ENCODE measurements at places on chromosomes 16 and 17.

- no peak for DNase-seq
These were observed 17.6 kb downstream of the ZSWIM7 start for GRCh38 chr17:15981646-15982580.

- DNase-seq, result no peak
These were observed 2.3 kb upstream of the CBX8 start for GRCh38 chr17:79799174-79799537.

DNA sequence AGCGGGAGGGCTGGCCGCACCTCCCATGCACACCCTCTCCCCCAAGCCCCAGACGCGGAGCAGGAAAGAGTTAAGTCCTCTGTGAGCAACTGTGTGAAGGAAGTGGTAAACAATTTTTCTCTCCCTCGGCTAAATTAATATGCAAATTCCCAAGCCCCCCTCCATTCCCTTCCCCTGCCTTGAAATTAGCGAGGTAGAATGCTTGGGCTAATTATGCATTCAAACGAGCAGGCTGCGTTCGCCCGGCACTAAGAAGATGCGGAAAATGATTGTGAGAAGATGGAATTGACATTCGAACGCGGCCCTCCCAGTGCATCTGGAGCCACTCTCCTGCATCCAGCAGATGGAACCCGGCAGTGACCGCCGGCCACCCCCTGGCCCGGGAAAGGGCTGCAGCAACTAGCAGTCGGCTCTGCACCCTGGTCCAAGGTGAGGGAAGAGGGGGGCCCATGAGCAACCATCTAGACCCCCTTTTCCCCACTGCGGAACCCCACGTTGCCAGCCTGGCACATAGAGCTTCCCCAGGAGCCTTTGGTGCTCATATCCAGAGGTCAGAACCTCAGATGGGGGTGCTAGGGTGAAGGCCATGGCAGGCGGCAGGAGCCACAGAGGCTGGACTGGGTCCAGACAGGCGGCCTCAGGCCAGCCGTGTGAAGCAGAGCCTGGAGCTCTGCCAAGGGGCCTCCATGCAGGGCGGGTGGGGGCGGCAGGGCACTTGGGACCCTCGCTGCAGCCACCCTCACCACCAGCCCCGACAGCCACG, 49.1 kb upstream of the ACSF3 start:
- no peak for DNase-seq

DNA sequence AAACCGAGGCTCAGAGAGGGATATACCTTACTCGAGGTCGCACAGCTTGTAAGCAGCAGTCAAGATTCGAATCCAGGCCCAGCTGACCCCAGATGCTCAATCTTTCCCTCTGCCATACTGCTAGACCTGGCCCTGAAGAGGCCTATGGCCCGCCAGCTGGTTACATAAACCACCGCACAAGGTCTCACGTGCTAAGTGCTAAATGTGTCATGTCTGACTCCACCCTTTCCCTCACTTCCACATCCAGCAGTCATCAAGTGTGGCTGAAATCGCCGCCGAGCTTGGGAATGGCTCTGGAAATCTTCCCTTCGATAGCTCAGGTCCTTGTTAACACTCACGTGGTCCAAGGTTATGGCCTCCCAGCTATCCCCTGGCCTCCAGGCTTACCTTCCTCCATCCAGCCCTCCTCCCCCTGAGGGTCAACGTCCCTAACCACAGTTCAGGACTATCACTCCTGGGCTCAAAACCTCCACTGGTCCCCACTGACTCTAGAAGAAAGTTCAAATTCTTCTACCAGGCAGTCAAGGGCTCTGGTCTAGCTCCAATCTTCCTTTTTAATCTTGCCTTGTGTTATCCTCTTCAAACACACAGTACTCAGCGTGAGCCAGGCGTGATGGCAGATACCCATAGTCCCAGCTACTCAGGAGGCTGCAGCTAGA, 3.5 kb downstream of the ZBTB4 start:
- DNase-seq, result peak; percentile 57

- no peak for DNase-seq
These were observed 5.0 kb downstream of the SGCA start for GRCh38 chr17:50170662-50171370.

DNA sequence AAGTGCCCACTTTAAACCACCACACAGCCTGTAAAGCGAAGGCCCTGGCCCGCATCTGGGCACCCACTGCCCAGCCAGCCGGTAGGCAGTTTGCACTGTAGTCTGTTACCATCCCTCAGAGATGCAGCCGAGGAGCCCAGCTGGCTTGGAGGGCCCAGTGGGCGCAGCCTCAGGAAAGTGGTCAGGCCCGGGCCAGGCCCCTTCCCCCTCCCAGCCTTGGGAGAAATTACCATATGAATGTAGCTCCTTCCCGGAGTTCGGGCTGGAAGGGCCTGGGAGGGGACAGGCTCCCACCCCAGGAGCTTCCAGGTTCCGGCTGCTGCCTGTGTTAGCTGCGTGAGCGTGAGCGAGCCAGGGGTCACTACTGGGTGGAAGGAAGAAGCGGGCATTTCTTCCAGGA, 325.4 kb downstream of the SEC14L1 start:
- DNase-seq, result no peak

DNA sequence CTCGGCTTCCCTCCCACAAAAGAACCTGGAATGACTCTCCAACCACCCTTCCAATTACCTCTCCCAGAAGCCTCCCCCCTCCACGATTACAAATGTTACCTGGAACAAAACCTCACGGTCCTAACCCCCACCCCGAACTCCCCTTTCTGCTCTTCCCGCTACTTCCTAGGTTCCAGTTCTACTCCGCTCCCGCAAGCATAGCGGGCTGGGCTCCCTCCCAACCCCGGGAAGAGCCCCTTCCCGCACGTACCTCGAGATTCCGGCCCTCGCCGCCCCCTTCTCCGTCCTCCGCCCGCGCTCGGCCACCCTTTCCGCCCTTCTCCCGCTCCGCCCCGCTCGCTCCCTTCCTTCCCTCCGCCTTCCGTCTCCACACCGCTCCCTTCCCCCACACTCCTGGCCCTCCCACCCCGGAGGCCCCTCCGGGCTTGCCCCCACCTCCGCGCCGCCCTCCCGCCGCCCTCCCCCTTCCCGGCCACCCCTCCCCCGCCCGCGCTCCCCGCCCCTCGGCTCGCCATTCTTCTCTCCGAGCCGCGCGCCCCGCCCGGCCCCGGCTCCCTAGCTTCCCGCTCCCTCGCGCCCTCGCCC, 457 bp downstream of the CHTF8 start:
- DNase-seq, result peak; percentile 81

GRCh38 chr16:89855986-89856385, 17.4 kb upstream of the TCF25 start:
- DNase-seq, result no peak

DNA sequence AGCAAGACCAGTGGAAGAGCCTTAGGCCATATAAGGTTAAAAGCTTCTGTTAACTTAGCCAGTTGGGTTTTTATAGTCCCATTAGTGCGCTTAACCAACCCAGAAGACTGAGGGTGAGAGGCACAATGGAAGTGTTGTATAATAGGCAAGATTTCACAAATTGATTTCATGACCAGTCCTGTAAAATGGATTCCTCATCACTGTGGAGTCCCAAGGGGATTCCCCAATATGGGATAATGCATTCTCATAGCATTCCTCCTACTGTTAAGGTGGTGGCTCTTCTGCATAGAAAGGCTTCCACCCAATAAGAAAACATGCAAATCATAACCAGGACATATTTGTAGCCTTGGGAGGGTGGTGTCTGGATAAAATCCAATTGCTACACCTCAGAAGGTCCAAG, 22.1 kb upstream of the B4GALNT2 start:
- no peak for DNase-seq

- no peak for DNase-seq
These were observed 59.0 kb upstream of the WSCD1 start for GRCh38 chr17:6011206-6011605.
